Neural progenitor cell (in vitro differentiated cells): ENCODE measurements at places on chromosomes 3 and 15. TPM values are rescaled to one million over a fixed set of nuclear protein-coding genes. Genes with fewer than 3 reads are reported as not detected.

DNA sequence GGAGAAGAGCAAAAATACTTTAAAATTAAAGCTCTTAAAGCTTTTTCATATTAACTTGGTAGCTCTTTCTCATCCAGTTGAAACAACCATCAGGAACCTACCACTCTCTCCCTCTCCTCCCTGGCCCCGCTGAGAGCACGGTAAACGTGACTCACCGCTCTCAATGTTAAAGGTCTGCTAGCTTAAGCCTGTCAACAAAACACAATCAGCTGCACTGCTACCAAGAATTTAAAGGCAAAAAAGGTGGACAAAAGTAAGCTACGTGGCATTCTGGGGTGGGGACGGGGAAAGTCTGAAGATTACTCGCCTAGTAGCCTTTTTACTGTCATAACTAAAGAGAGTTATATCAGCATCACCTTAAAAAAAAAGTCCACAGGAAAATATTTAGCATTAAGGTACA, 8.4 kb upstream of the GP5 start:
- H3K4me1 ChIP-seq = no peaks in the 10 kb centered on the region
- no peaks in the 10 kb centered on the region for H3K27me3 ChIP-seq
- no peak for DNase-seq
- H3K27ac ChIP-seq = no peak overlapping the region
- peaks cover 4% of the 10 kb centered on the region for H3K36me3 ChIP-seq

DNA sequence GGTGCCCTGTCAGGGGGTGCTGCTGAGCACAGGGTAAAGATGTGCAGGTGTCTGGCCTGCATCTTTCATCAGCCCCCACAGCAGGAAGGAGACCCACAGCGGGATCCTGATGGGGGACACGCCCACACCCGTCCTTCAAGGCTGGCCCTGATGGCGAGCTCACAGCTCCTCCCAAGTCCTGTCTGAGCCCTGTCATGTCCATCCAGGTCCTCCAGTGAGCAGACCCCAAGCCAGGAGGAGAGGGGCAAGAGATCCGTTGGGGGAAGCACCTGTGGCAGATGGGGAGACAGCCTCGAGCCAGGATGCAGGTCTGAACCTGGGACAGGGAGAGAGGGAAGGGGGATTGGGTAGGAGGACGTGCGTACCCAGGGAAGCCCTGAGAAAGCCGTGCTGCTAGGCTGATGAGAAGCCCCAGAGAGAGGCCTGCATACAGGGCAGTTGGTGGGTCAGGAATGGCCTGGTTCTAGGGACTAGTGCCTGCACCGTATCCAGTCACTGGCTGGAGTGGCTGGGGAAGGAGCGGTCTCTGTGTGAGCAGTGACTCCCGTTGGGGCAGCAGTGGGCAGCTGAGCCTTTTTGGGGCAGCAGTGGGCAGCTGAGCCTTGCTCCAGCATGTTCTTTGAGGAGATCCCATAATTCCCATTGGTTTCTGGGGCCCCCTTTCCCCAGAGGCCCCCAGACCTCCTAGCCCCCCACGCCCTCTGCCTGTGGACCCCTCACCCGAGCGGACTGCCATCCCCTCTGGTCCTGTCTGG, 133.3 kb upstream of the MEF2A start:
- no peak for DNase-seq
- H3K4me3 ChIP-seq = no peak overlapping the region
- peaks cover 13% of the 10 kb centered on the region for H3K4me1 ChIP-seq
- H3K27ac ChIP-seq = no peak overlapping the region
- no peaks in the 10 kb centered on the region for H3K36me3 ChIP-seq
- H3K27me3 ChIP-seq = no peaks in the 10 kb centered on the region

- H3K36me3 ChIP-seq = no peaks in the 10 kb centered on the region
- no peak for DNase-seq
- no peak overlapping the region for H3K4me3 ChIP-seq
These were observed 239.5 kb upstream of the HES1 start for GRCh38 chr3:193896419-193896818.

DNA sequence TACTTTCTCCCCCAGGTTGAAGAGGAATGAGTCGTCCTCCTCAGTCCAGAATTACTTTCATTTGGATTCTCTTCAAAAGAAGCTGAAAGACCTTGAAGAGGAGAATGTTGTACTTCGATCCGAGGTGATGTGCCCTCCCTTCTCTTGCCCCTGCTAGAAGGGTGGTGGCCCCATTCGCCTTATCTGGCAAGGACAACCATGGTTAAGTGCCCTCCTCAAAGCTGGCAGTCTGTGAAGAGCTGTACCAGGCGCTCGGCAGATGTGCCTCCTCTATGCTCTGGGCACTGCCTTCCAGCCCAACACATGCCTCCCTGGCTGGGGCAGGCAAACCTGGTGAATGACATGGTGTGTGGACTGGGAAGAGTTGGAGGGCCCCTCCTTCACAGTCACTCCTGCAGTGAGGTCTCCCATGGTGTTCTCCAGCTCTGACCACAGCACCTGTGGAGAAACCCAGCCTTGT, 77.0 kb downstream of the CCK start:
- no peaks in the 10 kb centered on the region for H3K4me1 ChIP-seq
- no peak for DNase-seq
- no peak overlapping the region for H3K4me3 ChIP-seq
- no peaks in the 10 kb centered on the region for H3K27me3 ChIP-seq
- no peak overlapping the region for H3K27ac ChIP-seq

Gene C2CD4B
- total RNA-seq = 0.43 TPM in 1 of 2 replicates, not detected in the other

Gene CKMT1B
- total RNA-seq = 4.4 and 4.6 TPM in 2 replicates

- H3K4me1 ChIP-seq = no peaks in the 10 kb centered on the region
- no peaks in the 10 kb centered on the region for H3K36me3 ChIP-seq
- no peak for DNase-seq
- H3K27ac ChIP-seq = no peak overlapping the region
- H3K27me3 ChIP-seq = no peaks in the 10 kb centered on the region
These were observed 4.5 kb upstream of the ZNF280D start for GRCh38 chr15:56737791-56738190.

DNA sequence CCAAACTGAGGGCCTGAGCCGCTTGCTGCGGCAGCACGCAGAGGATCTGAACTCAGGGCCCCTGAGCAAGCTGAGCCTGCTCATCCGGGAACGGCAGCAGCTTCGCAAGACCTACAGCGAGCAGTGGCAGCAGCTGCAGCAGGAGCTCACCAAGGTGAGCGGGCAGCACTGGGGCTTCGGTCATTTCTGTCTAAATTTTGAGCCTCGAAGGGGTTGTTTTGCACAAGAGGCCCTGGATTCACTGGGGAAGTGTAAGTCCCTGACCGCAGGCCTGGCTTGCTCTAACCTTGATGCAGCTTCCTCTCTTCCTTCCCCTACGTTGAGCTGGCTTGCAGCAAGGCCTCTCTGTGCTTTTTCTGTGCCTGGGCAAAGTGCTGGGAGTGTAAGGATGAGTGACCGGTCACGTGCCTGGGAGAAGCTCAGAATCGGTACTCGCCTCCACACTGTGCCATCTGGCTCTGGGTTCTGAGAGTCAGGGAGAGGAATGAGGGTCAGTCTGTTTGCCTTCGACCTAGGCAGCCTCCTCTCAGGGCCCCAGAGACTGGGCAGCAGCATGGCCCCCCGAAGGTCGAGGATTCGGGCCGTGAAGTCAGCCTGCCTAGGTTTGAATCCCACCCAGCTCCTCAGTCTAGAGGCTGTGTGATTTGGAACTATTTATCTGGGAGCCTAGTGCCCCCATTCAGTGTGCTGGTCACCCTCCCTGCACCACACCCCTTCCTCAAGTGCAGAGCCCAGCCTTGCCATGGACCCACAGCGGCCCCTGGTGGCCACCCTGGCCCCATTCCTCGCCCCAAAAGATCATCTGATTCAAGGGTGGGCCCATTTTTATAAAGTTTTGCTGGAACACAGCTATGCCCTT, 1.4 kb downstream of the FES start:
- H3K36me3 ChIP-seq = no peaks in the 10 kb centered on the region
- no peak overlapping the region for H3K27ac ChIP-seq
- peaks cover 13% of the 10 kb centered on the region for H3K4me1 ChIP-seq
- H3K27me3 ChIP-seq = no peaks in the 10 kb centered on the region
- DNase-seq = peak; percentile 85

Gene SLCO3A1
- total RNA-seq = 4.8 and 6.6 TPM in 2 replicates

DNA sequence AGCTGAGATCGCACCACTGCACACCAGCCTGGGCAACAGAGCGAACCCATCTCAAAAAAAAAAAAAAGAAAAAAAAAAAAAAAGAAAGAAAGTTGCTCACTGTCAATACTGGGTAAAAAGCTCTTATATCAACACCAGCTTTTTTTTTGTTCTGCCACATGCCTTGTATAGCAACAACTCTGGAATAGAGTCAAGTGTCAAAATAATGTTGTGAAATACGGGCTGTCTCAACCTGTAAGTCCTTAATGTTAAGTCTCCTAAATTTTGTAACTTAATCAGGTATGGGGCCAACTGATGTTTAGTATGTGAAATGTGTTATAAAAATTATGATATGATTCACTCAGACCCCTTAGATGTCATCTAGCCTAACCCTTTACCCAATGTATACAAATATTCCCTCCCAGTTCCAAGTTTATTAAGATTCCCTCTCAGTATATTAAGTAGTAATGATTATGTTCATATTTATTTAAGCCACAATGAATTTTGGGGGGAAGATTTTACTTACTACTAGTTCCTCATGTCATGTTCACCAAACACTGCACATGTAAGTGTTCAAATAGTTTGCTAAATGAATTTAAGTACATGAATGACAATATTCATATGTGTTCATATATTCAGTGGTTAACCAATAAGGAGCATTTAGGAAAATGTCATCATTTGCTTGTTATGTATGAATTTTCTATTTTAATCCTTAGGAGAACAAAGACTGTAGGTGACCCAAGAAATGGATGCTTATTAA, 52.2 kb downstream of the GPR160 start:
- no peaks in the 10 kb centered on the region for H3K4me1 ChIP-seq
- H3K27ac ChIP-seq = no peak overlapping the region
- DNase-seq = no peak
- no peak overlapping the region for H3K4me3 ChIP-seq
- H3K27me3 ChIP-seq = no peaks in the 10 kb centered on the region

- no peaks in the 10 kb centered on the region for H3K27me3 ChIP-seq
- H3K4me1 ChIP-seq = peaks cover 13% of the 10 kb centered on the region
- H3K27ac ChIP-seq = no peak overlapping the region
- no peak for DNase-seq
- H3K4me3 ChIP-seq = no peak overlapping the region
These were observed 25.6 kb downstream of the SLCO3A1 start for GRCh38 chr15:91879158-91879557.

- no peak overlapping the region for H3K4me3 ChIP-seq
- peak overlapping the region; percentile 50 for H3K27ac ChIP-seq
- H3K4me1 ChIP-seq = peaks cover 32% of the 10 kb centered on the region
- H3K36me3 ChIP-seq = no peaks in the 10 kb centered on the region
- no peaks in the 10 kb centered on the region for H3K27me3 ChIP-seq
These were observed 87.4 kb downstream of the CHST2 start for GRCh38 chr3:143206955-143207337.
